ENCODE measurements at places on chromosomes 11 and 22.
A peak's percentile ranks its signal among the peaks of the same experiment; 100 is the strongest.

GRCh38 chr11:7572001-7572712, 58.4 kb downstream of the PPFIBP2 start:
- no peak for DNase-seq

GRCh38 chr22:39984006-39984405, 10.7 kb upstream of the FAM83F start:
- DNase-seq = no peak

GRCh38 chr22:39466228-39467006, 9.6 kb downstream of the MGAT3 start:
- no peak for DNase-seq

- no peak for DNase-seq
Measured at GRCh38 chr22:22988150-22988549, 82.2 kb upstream of the GNAZ start.

- no peak for DNase-seq
Measured at GRCh38 chr22:25386538-25386884, 167.1 kb downstream of the CRYBB2 start.

- DNase-seq = peak; percentile 69
Measured at GRCh38 chr11:19241260-19242178, 774 bp upstream of the E2F8 start.

DNA sequence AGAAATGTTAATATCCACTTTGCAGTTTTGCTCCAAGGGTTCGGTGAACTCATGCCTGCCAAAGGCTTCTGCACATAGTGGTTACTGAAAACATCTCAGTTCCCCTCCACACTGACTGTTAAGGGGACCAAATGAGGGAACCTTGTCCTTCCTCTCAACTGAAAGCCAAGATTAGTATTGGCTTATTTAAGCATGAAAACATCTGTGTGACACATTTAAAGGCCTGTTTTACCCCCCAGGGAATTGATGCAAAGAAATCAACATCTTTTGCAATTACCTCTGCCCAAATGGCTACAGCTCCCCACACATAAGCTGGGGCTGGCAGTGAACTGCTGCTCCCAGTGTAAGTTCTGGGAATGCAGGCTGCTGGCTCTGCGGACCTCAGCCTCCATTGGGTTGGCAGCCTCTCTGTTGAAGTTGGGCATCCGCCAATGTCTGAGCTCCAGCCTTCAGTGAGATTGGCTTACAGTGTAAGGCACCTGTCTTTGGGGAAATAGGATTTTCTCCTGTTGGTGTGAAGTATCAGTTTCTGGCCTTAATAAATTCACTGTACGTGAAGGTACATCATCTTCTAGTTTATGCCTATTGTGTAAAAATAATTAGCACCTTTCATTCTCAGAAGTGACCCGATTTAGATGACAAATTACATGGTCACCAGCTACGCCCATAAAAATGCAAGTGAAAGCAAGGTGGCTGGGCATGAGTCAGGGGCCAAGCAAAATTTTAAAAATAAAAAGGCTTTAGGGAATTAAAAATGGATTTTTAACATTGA, 213.4 kb upstream of the SYN3 start:
- no peak for DNase-seq

DNA sequence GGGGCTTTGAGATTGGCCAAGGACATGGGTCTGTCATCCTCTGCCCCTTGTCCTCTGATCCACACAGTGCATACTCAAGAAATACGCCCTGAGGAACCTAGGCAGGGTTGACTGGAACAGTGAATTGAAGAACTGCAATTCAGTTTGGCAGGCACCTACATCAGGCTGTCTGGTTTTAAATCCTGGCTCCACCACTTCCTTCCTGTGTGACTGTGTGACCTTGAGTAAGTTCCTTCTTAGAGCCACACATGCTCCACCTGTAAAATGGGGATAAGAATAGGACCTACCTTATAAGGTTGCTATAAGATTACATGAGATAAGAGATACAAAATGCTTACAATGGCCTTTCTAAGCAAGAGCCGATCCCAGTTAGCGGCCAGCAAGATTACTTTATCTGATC, 15.8 kb upstream of the TCF20 start:
- DNase-seq = peak; percentile 48

DNA sequence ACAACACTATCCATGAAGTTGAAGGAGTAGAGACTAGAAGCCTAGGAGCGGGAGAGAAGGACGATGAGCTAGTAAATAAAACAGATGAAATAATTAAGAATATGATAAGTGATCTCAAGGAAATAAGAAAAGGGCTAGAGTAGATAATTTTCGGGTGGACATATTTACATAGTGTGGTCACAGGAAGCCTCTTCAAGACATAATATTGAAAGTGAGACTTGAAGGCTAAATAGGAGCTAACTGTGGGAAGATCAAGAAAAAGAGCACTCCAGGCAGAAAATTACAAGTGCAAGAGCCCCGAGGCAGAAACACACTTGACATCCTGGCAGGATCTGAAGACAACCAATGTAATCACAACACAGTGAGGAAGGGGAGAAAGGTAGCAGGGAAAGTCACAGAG, 11.9 kb upstream of the PPFIBP2 start:
- no peak for DNase-seq

DNA sequence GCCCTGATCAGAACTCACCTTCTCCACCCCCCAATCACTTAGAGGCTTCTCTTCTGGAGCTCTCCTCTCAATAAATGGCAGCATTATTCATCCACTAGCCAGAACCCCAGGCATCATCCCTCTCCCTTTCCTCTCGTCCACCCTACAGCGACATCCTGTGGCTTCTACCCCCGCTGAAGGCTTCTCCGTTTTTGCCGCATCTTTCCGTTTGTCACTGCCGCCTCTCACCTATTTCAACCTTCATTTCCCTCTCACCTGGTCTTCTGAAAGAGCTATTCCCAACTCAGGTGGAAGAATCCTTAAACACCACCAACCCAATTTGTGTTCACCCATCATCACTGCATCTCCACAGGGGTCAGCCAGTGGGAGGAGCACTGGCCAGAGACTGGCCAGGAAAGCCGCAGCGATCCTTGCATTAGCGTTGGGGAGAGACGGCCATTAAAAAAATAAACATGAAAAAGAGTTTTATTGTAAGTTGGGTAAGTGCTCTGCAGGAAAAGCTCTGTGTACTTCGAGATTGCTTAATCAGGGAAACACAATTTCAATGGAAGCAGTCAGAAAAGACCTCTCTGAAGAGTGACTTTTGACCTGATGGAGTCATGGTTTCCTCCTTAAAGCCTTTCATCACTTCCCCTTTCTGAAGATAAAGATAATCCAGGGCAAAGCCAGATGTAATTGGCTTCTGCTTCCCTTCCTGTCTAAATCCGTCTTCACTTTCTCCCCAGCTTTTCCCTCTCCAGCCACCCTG, 36.7 kb downstream of the SPATA19 start:
- no peak for DNase-seq

DNA sequence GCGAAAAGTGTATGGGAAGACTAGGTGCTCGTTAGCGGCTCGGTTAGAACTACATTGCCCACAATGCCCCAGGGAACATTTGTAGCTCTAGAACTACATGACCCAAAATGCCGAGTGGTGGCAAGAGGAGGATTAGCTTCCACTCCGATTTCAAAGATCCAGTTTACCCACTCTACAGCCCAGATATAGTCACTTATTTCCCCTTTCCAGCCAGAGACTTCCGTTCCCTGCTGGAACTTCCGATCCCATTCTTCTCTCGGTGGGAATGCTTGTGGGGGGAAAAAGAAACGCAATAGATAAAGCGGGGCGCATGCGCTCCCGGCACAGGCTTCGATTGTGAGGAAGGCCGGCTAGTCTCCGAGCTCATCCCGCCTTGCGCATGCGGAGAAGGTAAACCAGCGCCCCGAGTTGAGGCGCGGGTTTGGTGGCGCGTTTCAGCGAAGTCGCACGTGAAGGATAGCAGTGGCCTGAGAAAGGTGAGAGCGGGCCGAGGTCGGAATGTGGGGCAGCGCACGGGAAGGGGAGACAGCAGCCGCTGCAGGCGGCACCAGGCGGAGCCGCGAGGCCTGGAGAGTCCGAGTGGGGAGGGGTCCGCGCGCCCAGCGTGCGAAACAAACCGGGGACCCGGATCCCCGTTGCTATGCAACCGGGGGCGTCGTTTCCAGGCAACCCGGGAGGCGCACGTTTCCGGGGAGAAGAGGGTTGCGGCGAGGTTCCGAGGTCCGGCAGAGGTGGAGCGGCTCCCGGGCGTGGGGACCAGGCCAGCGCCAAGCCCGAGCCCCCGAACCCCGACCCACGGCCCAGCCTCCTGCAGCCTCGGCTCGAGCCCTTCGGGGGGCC, at the start of gene TMEM109:
TMEM109 (plus strand) TSS at position 366 of the 840 bp plus-strand sequence. CDS start 5,536 bp downstream, outside the sequence.
- DNase-seq = peak; percentile 92

- no peak for DNase-seq
Measured at GRCh38 chr22:29479417-29480261, at the start of gene NEFH. Gene NEFH (plus strand): TSS chr22:29480218. CDS start chr22:29480263, 45 bp downstream.

DNA sequence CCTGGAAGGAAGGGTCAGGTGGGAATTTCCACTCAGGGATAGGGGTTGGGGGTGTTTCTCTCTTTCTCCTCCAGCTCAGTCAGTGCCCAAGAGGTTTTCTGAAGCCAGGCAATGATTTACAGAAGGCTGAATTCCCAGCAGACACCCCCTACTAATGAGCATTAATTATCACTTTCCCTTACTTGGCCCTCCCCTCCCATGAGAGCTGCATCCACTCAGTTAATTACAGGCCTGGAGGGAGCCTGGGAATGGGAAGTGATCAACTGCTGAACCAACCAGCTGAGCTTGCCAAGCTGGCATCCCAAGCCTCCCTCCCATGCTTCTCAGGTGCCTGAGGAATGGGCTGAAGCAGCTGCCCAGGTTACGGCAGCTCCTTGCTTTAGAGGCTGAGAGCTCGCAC, 992 bp downstream of the LGALS12 start:
- DNase-seq = no peak

GRCh38 chr22:22880645-22881044, 7.0 kb upstream of the IGLL5 start:
- DNase-seq = no peak

GRCh38 chr22:27317971-27318428, 483.6 kb downstream of the MN1 start:
- DNase-seq = no peak

DNA sequence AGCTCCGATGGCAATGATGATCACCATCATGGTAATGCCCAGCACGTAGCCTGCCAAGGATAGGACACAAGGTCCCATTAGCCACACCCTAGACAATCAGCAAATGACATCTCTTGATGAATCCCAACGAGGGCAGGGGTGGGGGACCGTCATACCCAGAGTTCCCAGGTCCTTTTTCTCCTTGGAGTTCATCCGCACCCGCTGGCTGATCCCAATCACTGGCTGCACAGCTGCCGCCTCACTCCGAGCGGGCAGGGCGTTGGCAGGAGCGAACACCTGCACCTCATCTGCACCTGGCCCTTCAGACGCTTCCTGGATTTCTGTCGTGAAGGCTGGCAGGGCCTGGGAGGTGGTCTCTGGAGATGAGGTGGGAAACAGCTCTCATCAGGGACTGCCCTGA, 2.9 kb downstream of the PIK3IP1 start:
- DNase-seq = no peak

GRCh38 chr11:118151431-118151830, 1.2 kb downstream of the SCN4B start:
- no peak for DNase-seq

GRCh38 chr11:44011797-44012196, 36.0 kb upstream of the ACCSL start:
- no peak for DNase-seq

DNA sequence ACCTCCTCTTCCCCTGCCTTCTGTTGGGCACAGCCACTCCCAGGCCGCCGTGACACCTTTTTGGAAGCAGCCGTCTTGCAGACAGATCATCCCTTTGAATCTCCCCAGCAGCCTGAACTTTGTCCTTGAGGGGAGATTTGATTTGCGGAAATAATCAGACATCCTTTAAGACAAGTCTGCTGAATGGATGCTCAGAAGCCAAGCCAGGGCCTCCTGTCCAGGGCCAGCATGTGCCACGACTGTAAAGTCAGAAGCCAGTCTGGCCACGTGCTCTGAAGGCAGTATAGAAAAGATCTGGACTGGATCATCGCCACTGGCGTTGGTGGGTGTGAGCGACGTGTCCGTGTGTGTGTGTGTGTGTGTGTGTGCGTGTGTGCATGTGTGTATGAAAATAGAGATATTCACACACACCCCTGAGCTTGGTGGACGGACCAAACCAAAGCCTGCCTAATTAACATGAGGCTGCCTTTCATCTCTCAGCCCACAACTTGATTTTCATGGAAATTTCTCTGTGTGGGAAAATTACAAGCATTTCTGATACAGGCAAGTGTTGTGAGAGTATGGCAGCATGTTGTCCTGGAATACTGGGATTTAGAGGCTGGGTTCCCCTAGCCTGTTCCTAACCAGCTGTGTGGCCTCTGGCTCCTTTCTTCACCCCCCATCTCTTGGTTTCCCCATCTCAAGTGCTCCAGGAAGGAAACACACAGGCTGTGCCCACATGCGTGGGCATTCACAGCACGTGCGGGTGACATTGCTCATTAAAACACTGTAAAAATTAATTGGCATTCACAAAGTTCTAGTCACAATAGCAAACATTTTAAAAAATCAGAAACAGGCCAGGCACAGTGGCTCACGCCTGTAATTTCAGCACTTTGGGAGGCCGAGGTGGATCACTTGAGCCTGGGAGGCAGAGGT, 61.8 kb upstream of the WNT7B start:
- DNase-seq = no peak

- no peak for DNase-seq
Measured at GRCh38 chr11:27875831-27876775, 175.8 kb upstream of the BDNF start.

- DNase-seq = peak; percentile 72
Measured at GRCh38 chr11:61797263-61797944, 4.7 kb downstream of the FEN1 start.

DNA sequence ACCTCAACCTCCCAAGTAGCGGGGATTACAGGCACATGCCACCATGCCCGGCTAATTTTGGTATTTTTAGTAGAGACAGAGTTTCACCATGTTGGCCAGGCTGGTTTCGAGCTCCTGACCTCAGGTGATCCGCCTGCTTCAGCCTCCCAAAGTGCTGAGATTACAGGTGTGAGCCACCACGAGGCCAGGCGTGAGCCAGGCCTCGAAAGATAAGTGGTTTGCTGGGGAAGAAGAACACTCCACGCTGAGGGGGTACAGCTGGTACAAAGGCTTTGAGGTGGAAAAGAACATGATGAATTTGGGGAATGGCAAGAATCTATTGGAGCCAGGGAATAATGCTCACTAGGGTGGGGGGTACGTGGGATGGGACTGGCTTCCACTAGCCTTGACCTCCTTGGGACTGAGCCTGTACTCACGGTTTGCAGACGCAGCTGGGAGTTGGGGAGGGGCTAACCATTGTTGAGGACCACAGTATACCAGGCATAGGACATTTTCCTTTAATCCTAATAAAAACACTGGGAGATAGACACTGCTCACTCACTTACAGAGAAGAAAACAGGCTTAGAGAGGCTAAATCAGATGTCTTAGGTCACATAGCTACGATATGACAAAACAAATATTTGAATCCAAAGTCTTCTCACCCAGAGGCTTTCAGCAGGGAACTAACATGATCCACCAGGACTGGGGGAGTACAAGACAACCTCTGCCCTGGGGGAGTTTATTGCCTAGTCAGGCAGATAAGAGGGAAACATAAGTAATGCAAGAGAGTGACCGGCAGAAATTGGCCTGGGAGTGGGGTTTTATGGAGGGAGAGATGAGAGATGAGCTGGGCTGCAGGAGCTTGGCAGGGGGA, 4.9 kb downstream of the SLCO2B1 start:
- DNase-seq = no peak

DNA sequence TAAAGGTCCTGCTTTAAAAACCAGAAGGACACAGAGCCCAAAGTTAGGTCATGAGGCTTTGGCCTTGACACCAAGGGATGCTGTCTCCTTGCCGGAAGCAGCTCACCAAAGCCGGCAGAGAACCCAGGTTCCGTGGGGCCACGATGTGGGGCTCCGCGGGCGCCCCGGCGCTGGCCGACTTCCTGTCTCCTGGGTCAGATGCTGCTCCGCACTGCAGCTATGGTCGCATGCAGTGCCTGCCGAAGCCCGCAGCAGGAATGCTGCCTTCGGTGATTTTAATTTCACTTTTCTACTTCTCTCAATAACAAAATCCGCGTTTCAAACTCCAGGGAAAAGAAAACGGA, 454 bp upstream of the OTUB1 start:
- peak; percentile 82 for DNase-seq
